ENCODE measurements at places on chromosomes 2 and 18. TPM values are rescaled to one million over a fixed set of nuclear protein-coding genes. Genes with fewer than 3 reads are reported as not detected.

DNA sequence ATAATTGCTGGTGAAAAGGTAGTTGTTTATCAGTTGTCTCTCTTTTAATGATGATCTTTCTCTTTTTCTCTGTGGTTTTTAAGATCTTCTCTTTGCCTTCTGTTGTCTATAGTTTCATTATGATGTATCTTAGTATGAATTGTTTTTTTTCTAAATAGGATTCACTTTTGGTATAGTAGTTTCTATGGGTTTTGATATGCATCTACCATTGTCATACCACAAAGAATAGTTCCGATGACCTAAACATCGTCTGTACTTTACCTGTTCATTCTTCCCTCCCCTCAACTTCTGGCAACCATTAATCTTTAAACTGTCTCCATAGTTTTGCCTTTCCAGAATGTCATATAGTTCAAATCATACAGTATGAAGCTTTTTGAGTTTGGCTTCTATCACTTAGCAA is 19.6 kb downstream of the RDH14 start:
- DNase-seq, result no peak

DNA sequence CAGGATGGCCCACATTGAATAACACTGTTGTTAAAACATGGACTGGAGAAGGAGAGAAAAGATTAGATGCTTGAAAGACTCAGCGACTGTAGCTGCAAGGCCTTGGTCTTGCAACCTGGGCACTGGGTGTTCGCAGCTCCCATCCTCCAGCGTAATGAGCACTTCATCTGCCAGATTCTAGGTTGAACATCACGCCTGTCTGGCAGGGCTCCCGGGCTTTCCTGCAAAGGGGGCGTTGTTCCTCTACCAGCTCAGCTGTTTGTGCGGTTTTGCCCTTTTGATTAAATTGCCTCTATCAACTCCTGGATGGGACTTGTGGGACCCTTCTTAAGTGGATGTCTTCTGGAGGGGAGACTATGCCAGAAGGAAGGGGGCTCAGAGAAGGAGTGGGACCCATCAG is 215.4 kb downstream of the KLHL29 start:
- DNase-seq, result no peak

- DNase-seq, result no peak
Measured at GRCh38 chr2:223644136-223644535, 42.0 kb upstream of the SCG2 start.

Gene COLEC12
- total RNA-seq, result 2.3 TPM

GRCh38 chr2:189629531-189630453 is 31.5 kb upstream of the ASNSD1 start:
- no peak for DNase-seq

DNA sequence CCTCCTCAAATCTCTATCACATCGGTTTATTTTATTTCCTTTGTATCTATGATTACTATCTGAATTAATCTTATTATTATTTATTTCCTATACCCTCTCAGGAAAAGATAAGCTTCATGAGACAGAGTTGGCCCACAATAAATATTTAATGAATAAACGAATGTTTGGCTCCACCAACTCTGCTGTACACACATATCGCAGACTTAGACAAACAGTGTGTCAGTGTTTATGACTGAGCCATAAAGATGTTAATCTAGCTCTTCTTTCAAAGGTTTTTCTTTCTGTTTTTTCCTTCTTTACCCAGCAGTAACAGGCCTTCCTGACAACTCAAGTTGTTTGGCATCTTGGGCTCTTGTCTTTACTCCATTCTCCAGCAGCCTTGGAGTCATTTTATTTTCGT is 329.5 kb downstream of the CDH2 start:
- no peak for DNase-seq

- no peak for DNase-seq
Measured at GRCh38 chr18:25145731-25146511, 206.0 kb downstream of the ZNF521 start.

GRCh38 chr2:177076636-177077179 is 135.9 kb upstream of the HNRNPA3 start:
- no peak for DNase-seq

- no peak for DNase-seq
Measured at GRCh38 chr2:98935111-98935770, 784 bp downstream of the CRACDL start.

DNA sequence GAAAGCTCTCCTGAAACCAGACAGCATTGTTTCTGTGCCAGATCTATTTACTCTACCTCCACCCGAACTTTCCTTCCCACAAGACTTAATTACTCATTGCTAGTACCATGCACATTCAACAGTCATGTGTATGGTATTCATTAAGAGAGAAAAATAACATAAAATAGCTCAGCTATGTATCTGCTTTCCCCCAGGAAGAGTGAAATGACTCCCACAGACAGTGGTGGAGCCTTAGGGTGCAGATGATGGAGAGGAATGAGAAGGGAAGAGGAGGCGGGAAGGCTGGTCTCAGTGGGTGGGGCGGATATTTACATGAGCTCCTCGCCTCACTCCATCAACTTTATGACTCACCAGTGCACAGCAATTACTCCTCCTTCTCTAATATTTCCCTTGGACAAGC is 724.5 kb downstream of the EPHA4 start:
- DNase-seq, result no peak

- no peak for DNase-seq
Measured at GRCh38 chr2:217193431-217194340, 333.8 kb upstream of the TNP1 start.

GRCh38 chr2:18396329-18397010 is 164.0 kb downstream of the RDH14 start:
- no peak for DNase-seq

Gene GPR35
- not detected for total RNA-seq

DNA sequence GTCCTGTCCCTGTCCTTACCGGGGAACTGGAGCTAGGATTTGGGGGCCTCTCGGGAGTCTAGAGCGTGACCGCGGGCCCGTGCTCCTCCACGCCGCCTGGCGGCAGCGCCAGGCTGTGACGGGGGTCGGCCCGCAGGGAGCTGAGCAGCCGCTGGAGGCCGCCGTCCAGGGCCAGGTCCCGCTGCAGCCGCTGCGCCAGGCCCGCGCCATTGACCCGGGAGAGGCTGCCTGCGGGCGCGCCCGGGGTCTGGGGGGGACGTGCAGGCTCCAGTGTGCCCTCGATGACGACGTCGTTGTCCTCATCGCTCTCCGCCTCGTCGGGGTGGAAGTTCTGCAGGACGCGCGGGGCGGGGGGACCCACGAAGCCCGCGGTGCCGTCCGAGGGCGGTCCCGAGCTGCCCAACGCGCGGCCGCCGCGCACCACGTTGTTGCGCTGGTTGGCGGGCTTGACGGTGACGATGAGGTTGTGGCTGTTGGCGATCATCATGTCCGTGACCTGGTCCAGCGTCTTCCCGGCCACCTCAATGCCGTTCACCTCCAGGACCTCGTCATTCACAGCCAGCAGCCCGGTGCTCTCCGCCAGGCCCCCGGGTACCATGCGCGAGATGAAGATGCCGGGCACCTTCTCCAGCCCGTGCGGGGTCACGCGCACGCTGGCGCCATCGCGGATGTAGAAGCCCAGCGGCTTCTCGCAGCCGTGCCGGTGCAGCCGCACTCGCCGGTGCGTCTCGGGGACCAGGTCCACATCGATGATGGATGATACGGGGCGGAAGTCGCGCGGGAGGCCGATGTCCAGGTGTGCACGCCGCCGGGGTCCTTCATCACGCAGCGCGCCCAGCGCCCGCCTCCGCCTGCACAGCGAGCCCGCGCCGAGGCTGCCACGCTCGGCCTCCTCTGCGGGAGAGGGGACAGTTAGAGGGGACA is 50.9 kb downstream of the ADNP2 start:
- DNase-seq, result peak; percentile 65

DNA sequence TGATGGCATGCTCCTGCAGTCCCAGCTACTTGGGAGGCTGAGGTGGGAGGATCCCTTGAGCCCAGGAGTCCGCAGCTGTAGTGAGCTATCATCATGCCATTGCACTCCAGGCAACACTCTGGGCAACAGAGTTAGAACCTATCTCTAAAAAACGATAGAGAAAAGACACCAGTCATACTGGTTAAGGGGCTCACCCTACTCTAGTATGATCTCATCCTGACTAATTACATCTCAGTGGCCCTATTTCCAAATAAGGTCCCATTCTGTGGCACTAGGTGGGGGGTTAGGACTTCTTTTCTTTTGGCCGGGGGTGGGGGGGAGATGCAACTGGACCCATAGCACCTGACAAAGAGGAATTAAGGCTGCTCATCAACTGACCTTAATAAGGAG is 163.2 kb upstream of the NCK2 start:
- no peak for DNase-seq

Gene TMSB10
- total RNA-seq, result 1,075 TPM

DNA sequence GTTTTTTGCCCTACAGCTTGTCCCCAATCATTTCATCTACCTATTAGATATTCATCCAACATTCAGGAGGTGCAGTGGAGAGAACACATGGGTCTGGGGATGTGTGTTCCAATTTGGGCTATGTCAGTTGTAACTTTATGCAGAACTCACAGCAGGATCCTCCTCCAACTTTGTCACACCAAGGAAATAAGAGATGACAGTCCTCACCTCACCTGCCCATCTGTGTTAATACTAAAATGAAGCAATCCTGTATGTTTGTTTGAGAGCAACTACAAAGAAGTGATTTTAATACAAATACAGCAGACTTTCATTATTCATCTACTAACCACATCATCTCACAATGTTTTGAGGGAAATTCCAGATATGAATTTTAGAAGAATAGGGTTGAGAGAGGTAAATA is 126.7 kb downstream of the ARHGAP15 start:
- DNase-seq, result no peak

- DNase-seq, result no peak
Measured at GRCh38 chr2:26651470-26651771, 10.3 kb upstream of the CIB4 start.

- DNase-seq, result no peak
Measured at GRCh38 chr2:155310589-155310988, 612.1 kb downstream of the KCNJ3 start.

- DNase-seq, result no peak
Measured at GRCh38 chr2:152814475-152815030, 96.1 kb downstream of the ARL6IP6 start.

- DNase-seq, result no peak
Measured at GRCh38 chr18:68735483-68736343, 20.8 kb upstream of the TMX3 start.

DNA sequence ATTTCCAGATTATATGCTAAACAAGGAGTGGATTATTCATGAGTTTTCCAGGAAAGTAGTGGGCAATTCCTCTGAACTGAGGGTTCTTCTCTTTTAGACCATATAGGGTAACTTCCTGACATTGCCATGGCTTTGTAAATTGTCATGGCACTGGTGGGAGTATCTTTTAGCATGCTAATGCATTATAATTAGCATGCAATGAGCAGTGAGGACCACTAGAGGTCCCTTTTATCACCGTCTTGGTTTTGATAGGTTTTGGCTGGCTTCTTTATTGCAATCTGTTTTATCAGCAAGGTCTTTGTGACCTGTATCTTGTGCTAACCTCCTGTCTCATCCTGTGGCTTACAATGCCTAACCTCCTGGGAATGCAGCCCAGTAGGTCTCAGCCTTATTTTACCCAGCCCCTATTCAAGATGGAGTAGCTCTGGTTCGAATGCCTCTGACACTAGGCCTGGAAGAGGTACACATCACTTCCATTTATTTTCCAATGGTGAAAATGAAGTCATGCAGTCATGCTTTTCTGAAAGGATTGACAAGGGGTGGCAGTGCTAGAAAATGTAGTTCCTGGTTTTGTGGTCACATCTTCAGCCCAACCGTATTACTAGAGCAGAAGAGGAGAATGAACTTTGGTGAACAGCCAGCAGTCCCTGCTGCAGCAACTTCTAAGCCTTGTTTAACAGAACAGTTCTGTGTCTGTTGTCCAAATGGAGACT is 26.6 kb upstream of the ITGA4 start:
- DNase-seq, result no peak

Gene TUBB8B
- total RNA-seq, result 0.36 TPM

Gene POTEC
- 0.07 TPM for total RNA-seq

- no peak for DNase-seq
Measured at GRCh38 chr18:44880170-44880569, 199.5 kb downstream of the SETBP1 start.

DNA sequence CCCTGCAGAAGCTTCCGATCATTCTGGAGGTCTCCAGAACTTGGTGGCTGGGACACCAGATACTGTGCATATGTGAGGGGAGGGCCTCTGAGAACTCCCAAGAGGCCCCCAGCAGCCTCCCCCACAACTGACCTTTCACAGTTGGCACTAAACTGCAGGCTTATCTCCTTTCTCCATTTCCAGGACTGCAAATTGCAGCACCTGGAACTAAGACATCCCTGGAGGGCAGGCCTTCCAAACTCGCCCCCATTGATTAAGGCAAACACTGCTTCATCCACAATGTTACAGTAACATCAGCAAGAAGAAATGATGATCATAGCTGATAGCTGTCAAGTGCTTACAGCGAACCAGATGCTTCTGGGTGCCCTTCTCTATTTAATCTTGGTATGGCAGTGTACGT is 67.9 kb downstream of the TGOLN2 start:
- no peak for DNase-seq

Data from H1 (cell line).